Tibial nerve (tissue), 4 donors: ENCODE measurements at places on chromosomes 16 and 17. TPM values are rescaled to one million over a fixed set of nuclear protein-coding genes. Genes with fewer than 3 reads are reported as not detected.

CNTROB gene
- 27.9 TPM for total RNA-seq

GRCh38 chr17:17947966-17948365 is 24.2 kb downstream of the TOM1L2 start:
- no peak for DNase-seq

GRCh38 chr17:34236281-34236892 is 18.7 kb upstream of the CCL2 start:
- no peak for DNase-seq

GSDMA gene
- not detected for total RNA-seq

- DNase-seq: no peak
Measured at GRCh38 chr17:34527908-34528470, 51.4 kb upstream of the TMEM132E start.

KRTAP9-8 gene
- total RNA-seq: not detected

DNA sequence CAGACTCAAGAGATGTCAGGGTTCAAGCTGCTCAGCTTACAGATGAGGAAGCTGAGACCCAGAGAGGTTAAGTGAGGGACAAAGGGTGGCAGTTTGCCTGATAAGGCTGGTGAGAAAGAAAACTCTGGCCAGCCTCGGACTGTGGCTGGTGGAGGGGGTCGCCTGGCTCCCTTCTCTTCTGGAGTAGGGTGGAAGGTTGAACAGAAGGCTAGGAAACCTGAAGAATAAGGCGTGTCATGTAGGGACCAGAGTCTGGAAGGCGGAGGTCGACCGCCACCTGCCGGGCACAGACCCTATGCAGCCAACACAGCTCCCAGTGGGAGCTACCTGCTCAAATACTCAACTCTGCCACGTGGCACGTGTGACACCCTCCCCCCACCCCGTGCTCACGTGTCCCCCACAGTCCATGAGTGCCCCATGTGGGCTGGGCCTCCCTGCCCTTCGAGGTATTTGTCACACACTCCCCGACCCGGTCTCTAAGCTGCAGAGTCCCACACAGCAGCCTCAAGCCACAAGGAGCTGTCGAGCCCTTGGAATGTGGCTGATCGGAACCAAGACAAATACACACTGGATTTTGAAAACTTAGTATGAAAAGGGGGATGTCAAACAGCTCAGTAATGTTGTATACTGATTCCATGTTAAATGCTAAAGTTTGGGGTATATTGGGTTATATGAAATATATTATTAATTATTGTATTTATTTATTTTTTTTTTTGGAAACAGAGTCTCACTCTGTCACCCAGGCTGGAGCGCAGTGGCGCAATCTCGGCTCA is 11.8 kb downstream of the HID1 start:
- DNase-seq: no peak

DNA sequence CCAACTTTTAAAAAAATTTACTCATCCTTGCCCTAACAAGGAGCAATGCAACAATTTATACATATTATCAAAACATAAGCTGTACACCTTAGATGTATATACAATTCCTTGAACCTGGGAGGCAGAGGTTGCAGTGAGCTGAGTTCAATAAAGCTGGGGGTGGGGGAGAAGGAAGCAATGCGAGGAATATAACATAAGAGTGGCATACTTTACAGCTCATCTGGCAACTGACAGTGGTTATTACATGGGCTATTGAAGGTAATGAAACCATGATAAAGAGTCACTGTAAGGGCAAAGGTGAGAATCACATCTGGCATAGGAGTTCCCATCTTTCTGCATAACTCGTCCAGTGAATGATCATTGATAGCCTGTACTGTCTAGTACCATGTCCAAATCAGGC is 43.7 kb downstream of the CA4 start:
- DNase-seq: no peak

DNA sequence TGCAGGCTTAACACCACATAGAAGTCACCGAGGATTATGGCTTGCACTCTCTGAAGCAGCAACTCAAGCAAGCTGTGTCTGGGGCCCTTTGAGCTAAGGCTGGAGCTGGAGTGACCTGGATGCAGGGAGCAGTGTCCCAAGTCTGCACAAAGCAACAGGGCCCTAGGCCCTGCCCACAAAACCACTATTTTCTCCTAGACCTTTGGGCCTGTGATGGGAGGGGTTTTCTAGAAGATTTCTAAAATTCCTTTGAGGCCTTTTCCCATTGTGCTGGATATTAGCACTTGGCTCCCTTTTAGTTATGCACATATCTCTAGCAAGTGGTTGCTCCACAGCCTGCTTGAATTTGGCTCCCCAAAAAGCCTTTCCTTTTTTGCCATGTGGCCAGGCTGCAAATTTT is 44.5 kb downstream of the KCNJ16 start:
- no peak for DNase-seq
